ENCODE measurements at places on chromosomes 13 and 19.

GRCh38 chr13:41456768-41457588 lies at the start of gene RGCC:
Gene RGCC (plus strand): TSS chr13:41457550. CDS start chr13:41457708, 158 bp downstream.
- DNase-seq, result no peak

- DNase-seq, result no peak
Observed at GRCh38 chr13:110173247-110173818, 133.6 kb downstream of the COL4A1 start.

DNA sequence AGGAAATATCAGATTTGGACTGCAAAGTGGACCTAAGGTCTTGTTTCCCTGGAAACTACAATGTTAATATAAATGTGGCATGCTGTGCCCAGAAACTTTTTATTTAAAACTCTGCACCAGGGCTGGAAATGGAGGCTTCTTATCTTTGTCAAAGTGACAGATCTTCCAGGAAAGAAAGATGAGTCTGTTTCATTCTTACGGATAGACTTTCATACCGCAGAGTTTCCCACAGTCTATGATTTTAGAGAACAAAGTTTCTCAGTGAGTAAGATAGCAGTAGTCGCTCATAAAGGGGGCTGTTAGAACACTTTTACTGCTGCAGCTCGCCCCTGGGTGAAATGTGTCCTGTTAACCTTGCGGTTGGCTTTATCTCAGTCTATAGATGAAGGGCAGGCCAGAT lies 6.7 kb downstream of the CLEC11A start:
- DNase-seq, result no peak

- DNase-seq, result no peak
Observed at GRCh38 chr13:87524775-87525174, 146.4 kb upstream of the SLITRK5 start.

DNA sequence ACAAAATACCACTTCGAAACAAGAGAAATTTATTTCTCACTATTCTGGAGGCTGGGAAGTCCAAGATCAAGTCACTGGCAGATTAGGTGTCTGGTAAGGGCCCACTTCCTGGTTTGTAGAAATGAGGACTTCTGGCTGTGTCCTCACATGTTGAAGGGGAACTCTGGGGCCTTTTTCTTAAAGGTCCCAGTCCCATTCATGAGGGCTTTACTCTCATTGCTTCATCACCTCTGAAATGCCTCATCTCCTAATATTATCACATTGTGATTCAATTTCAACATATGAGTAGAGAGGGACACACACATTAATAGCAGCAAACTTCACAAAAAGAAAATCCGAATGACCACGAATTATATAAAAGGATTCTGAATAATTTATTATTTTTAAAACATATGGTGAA lies 21.6 kb upstream of the SIGLEC14 start:
- no peak for DNase-seq

DNA sequence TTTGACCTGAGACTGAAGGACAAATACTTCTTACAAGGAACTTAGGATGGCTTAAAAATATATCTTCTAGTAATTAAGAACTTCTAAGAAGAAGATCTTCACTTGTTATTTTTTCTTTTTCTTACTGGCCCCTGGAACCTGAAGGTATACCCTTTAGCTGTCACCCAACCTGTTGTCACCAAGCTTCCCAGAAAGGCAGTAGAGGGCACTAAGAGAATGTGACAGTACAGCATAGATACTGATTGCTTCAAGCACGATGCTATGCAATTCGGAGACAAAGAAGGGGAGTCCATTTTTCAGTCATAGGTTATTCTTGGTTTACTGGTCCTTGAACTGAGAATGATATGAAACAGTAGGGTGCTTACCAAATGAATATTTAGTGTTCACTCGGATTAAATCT lies 208.3 kb upstream of the PCDH9 start:
- DNase-seq, result no peak

GRCh38 chr13:22161871-22162270 lies 491.0 kb downstream of the FGF9 start:
- DNase-seq, result no peak

- DNase-seq, result no peak
Observed at GRCh38 chr19:2080336-2080988, 15.7 kb downstream of the MOB3A start.

DNA sequence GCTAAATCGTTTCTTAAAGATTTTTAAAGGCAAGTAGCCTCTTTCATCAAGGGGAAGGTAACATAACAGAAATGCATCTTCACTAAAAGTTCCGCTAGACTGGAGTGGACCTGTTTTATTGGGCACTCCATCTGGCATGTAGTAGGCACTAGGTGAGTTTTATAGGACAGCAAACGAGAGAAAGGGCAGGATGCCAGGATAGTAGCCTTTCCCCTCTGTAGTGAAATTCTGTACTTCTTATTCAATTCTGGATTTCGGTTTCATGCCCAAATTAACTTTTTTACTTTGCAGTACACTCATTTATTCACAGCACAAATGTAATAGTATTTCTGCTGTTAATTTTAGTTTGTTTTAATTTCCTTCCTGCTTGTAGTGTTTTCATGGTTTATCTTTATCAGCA lies 45.2 kb downstream of the GPR180 start:
- no peak for DNase-seq

- DNase-seq, result no peak
Observed at GRCh38 chr13:104411141-104411765, 1345.0 kb upstream of the SLC10A2 start.

DNA sequence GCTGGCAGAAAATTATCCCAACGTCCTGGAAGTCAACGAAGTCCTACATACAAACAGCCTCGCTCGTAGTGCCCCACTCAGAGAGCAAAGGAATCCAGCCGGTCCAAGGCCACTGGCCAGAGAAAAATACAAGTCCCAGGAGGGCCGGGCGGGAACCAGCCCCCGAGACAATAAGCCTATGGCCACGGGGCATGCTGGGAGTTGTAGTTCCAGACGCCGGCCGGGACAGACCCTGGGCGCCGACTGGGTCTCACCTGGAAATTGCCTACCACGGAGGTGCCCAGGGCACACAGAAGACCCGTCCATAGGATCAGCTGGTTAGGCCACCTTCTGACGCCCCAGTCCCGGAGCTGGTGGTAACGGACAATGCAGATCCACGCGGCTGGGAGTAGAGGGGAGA lies 5.4 kb downstream of the TMEM150B start:
- DNase-seq, result no peak

DNA sequence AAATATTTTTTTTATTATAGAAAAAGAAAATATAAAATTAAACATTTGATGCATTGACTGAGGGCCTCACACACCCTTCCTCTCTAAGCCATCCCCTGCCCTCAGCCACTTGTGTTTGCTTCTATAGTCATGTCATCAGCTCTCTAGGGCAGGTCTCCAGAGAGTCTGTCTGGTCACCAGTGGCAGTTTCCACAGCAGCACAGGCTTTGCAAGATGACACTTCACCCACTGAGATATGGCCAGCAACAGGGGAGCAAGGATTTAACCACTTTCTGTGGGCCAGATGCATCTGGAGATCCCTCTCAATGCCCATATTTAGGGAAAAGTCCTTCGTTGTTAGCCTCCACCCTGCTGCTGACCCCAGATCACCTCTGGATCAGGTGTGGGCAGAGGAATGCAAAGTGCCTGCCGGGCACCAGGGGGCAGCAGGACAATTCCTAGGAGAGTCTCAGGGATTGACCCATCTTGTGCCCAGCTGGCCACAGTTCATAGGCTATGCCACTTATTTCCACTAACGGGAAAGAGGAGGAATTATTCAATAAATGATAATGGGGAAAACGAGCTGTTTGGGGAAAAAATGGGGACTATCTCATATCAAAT lies 4.8 kb downstream of the ABCC4 start:
- DNase-seq, result no peak

GRCh38 chr13:62142048-62142447 lies 726.4 kb upstream of the PCDH20 start:
- no peak for DNase-seq

GRCh38 chr13:78198419-78198818 lies 279.8 kb upstream of the EDNRB start:
- no peak for DNase-seq

- DNase-seq, result no peak
Observed at GRCh38 chr13:40983725-40984667, 35.1 kb downstream of the ELF1 start.

- no peak for DNase-seq
Observed at GRCh38 chr13:79228972-79229371, 177.1 kb downstream of the RBM26 start.

DNA sequence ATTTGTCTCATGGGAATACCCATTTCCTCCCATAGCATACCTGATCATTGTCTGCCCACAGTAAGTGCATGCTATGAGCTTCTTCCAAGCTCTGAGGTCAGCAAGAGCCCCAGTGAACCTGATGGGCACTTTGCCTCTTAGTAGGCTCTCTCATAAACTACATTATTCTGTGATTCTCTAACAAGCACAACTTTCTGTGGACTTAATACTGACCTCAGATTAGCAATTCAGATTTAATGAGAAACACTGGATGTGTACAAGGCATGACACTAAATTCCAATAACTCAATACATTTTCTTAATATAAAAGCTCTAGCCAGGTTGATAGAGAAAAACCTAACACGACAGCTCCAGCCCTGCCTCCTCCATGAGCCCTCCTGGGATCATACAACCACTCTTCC lies 23.3 kb upstream of the STARD13 start:
- DNase-seq, result no peak

- no peak for DNase-seq
Observed at GRCh38 chr19:814152-815078, 7.3 kb downstream of the PLPPR3 start.

DNA sequence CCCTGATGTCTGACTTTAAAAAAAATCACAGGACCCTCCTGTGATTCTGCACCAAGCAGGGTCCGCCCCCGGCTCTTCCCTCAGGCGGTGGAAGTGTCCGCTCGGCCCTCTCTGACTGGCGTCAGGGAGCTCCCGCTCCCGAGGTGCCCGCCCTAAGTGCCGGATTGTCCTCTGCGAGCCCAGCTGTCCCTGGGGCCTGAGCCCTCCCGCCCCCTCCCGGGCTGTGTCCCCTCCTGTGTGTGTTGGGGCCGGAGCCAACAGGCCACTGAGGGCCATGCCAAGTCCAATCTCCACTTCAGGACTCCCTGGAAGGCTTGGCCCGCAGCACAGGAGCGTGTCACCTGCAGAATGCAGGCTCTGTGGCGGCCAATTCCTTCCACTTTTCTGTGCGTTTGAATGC lies 25.4 kb downstream of the MAP2K2 start:
- no peak for DNase-seq

- no peak for DNase-seq
Observed at GRCh38 chr19:48836089-48837017, at the start of gene HSD17B14. Gene HSD17B14 (minus strand): TSS chr19:48836491. CDS start chr19:48836411, 80 bp downstream.

- no peak for DNase-seq
Observed at GRCh38 chr13:36880961-36881360, 39.1 kb downstream of the SMAD9 start.

GRCh38 chr13:30435911-30436451 lies 13.7 kb downstream of the UBE2L5 start:
- DNase-seq, result no peak

- DNase-seq, result no peak
Observed at GRCh38 chr19:5789886-5790558, 941 bp downstream of the DUS3L start.

DNA sequence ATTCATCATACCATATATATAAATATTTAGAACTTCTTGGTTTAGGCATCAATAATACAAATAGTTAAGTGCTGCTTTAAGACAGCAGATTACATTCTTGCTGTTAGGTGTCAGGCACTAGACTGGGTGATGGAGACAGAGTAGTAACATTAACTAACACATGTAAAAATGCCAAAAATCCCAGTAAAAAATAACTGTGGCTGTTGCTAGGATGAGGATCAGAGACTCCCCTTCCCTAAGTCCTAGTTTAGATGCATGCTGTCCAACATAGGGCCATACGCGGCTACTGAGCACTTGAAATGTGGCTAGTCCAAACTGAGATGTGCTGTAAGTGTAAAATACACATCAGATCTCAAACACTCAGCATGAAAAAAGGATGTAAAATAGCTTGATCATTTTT lies 94.7 kb downstream of the CDADC1 start:
- no peak for DNase-seq

DNA sequence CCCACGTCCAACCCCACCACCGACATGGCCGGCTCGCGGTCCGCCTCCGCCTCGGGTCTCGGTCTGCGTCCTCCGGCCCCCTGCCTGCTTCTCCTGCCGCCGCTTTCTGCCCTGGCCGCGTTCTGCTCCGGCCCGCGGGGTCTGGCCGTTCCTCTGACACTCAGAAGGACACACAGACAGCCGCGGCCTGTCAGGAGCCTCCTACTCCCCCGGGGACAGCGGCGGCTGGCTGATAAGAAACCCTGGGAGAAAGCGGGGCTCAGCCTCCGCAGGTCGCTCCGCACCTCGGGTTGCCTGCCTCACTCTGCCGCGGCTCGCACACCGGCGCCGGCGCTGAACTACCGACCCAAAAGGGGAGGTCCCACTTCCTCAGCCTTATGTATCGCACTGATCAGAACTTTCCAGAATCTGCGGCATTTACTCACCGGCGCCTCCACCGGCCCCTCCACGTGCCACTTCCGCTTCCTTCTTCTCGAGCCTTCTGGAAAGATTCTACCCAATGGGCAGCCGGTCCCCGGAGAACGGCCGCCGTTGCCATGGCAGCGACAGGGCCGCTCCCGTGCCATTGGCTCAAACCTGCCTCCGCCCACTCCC lies at the start of gene HSPH1:
Gene HSPH1, minus strand, starts transcription at position 348 of the 594 bp plus-strand sequence. Its CDS starts 322 bp downstream, at position 26.
- peak; percentile 87 for DNase-seq

- peak; percentile 52 for DNase-seq
Observed at GRCh38 chr19:40221858-40222619, 3.9 kb upstream of the TTC9B start.

GRCh38 chr19:30792561-30793505 lies 420.6 kb downstream of the ZNF536 start:
- no peak for DNase-seq

DNA sequence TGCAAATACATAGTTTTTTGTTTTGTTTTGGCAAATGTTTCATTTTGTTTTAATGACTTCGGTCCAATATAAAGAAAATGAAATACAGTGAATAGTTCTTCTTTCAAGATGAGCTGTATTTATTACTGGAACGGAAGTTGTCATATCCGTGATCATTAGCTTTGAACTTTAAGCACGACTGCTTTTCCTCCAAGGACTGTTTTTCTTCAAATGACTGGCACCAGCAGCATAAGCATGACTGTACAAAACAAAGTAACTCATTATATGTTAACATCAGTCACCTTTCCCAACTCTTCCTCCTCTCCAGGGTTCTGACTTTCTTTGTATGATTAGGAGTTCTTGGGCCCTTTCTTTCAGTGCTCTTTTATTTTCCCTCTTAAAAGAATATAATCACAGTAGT lies 20.5 kb downstream of the EDNRB start:
- DNase-seq, result no peak

GRCh38 chr19:39937094-39937720 lies 2.8 kb upstream of the FCGBP start:
- DNase-seq, result no peak

All from NCI-H2081 treated with DMSO at 0.1 percent for 48 hours (cell line).